Thoracic aorta (tissue), 2 donors: ENCODE measurements at places on chromosomes 7 and 10. TPM values are rescaled to one million over a fixed set of nuclear protein-coding genes. Genes with fewer than 3 reads are reported as not detected.

GRCh38 chr7:52565974-52566373 lies 469.5 kb upstream of the POM121L12 start:
- no peak for DNase-seq
- H3K4me1 ChIP-seq: no peaks in the 10 kb centered on the region
- no peaks in the 10 kb centered on the region for H3K36me3 ChIP-seq
- H3K27ac ChIP-seq: no peak overlapping the region
- no peaks in the 10 kb centered on the region for H3K27me3 ChIP-seq
- H3K4me3 ChIP-seq: no peak overlapping the region

DNA sequence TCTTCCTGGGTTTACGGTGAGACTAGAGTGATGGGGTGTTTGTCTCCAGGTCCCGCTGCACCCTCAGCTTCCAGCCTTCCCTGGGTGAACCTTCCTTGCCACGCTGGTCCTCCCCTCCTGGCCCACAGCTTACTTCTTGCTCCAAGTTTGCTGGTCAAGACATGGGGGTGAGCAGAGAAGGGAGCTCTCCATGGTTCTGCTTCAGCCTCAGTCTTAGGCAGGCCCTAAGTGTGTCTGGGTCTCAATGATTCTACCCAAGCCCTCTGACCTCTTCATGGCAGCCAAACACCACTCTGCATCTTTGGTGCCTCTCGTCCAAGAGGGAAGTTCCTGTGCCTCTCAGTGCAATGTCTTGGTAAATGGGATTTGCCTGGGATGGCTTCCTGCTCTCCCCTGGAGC lies 356.5 kb upstream of the KLF6 start:
- no peaks in the 10 kb centered on the region for H3K4me1 ChIP-seq
- no peak overlapping the region for H3K27ac ChIP-seq
- no peak for DNase-seq
- H3K27me3 ChIP-seq: no peaks in the 10 kb centered on the region
- H3K36me3 ChIP-seq: no peaks in the 10 kb centered on the region

GRCh38 chr7:100369105-100369504 lies 4.2 kb upstream of the PILRA start:
- H3K27ac ChIP-seq: no peak overlapping the region
- H3K4me3 ChIP-seq: no peak overlapping the region
- DNase-seq: no peak
- H3K4me1 ChIP-seq: no peaks in the 10 kb centered on the region
- H3K36me3 ChIP-seq: peaks cover 7% of the 10 kb centered on the region

DNA sequence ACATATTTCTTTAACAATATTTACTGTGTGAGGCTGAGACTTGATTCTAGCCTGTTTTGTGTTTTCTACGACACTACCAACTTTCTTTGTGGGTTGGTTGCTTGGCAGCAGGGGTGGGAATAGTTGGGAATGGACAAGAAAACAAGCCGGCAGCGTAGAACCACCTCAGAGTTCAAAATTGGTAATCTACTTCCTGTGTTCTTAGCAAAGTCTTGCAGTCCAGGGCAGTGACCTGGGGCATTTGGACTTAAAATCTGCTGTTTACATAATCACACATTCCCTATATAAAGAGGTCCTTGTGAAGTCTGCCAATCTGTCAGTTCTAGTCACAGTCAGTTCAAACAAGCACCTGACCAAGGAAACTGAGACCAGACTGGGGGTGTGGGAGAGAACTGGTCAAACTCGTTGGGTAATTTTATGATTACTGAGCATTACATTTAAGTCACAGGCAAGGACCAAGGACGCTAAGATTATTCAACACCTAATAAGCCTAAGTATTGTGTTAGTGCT lies 167.9 kb downstream of the CPEB3 start:
- H3K4me1 ChIP-seq: peaks cover 58% of the 10 kb centered on the region
- no peaks in the 10 kb centered on the region for H3K36me3 ChIP-seq
- no peak overlapping the region for H3K4me3 ChIP-seq
- H3K27ac ChIP-seq: peak overlapping the region; percentile 72
- DNase-seq: no peak

DNA sequence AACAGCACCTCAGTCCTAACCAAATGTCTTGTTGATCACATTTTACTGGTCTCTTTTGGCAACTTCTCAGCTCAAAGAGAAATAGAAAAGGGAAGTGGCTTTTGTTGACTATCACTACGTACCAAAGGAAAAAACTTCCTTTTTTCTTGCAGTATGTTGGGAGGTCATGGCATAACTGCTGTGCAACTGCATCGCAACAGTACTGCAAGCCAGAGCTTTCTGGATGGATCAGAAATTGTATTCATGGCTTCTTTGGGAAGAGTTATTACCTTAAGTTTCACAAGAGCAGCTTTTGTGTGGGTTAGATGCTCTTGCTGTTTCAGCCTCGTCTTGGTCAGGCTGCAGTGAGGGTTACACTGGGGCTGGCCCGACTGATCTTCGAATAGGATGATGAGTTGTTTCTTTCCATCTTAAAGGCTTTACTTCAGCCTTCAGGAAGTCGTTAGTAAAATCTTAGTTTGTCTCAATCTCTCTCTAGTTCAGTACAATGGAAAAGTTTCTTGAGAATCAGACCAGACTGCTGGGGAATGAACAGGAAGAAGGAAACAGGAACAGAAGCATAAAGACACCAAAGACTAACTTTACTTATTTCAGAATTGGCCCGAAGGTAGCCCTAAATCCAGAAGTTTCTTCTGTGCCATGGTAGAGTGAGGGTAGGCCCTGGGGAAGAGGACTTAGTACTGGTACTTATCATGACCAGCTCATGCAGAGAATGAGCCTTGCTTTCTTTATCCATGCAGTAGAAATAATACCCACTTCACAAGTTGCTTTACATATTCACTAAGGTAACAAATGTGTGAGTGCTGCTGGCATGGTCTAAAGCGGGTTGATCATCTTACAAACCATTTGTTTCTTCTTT lies 153.6 kb downstream of the CELF2 start:
- H3K27ac ChIP-seq: no peak overlapping the region
- peak overlapping the region; percentile 2 for H3K4me3 ChIP-seq
- no peak for DNase-seq
- H3K4me1 ChIP-seq: peaks cover 2% of the 10 kb centered on the region

- H3K27me3 ChIP-seq: no peaks in the 10 kb centered on the region
- no peak overlapping the region for H3K4me3 ChIP-seq
- DNase-seq: no peak
- H3K4me1 ChIP-seq: no peaks in the 10 kb centered on the region
Measured at GRCh38 chr10:80760914-80761371, 223.2 kb downstream of the SH2D4B start.

PLXDC2 gene
- 155 TPM for total RNA-seq

TMEM229A gene
- not detected for total RNA-seq

STEAP4 gene
- total RNA-seq: 286 TPM

CFAP70 gene
- total RNA-seq: 3.4 TPM

SLK gene
- 91.2 TPM for total RNA-seq

DNA sequence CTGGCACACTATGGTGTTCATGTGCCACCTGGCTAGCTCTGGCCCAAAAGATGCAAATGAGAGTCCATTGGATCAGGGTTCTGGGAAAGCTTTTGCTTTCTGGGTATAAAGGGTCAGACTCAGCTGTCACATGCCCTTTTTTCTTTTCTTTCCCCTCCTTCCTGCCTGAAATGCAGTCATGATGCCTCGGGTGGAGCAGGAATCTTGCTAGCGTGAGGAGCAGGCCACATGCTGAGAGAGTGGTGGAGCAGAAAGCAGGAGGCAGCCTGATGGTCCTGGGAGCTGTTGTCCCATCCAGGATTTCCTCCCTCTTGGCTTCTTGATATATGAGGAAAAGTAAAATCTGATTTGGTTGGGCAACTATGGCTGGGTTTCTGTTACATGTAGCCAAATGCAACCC lies 2.7 kb upstream of the LHPP start:
- peaks cover 4% of the 10 kb centered on the region for H3K4me1 ChIP-seq
- H3K27me3 ChIP-seq: no peaks in the 10 kb centered on the region
- no peaks in the 10 kb centered on the region for H3K36me3 ChIP-seq
- H3K4me3 ChIP-seq: no peak overlapping the region
- no peak overlapping the region for H3K27ac ChIP-seq

KNDC1 gene
- total RNA-seq: 0.14 TPM

DNA sequence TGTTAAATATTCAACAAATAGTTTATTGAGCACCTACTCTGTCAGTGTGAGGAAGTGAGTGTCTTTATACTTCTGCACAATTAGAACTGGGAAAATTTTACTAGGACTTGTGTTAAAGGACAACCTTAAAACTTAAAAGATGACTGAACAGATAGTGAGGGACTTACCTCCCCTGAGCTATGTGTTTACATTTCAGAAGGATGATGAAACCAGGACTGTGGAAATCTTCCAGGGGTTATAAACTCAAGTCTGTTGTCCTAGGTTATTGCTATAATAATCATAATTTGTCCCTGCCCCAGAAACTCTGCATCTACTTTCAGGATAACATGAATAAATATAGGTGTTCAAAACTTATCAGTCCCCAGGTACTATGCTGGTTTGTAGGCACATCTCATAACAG lies 261.0 kb upstream of the MKLN1 start:
- H3K4me1 ChIP-seq: peaks cover 37% of the 10 kb centered on the region
- no peak overlapping the region for H3K27ac ChIP-seq
- no peak for DNase-seq
- H3K4me3 ChIP-seq: no peak overlapping the region
- H3K27me3 ChIP-seq: no peaks in the 10 kb centered on the region
- no peaks in the 10 kb centered on the region for H3K36me3 ChIP-seq

- no peak overlapping the region for H3K27ac ChIP-seq
- H3K4me1 ChIP-seq: peaks cover 9% of the 10 kb centered on the region
- H3K4me3 ChIP-seq: peak overlapping the region; percentile 57
Measured at GRCh38 chr7:157432541-157432956, 95.7 kb downstream of the DNAJB6 start.

- H3K27ac ChIP-seq: peak overlapping the region; percentile 99
- H3K4me3 ChIP-seq: peak overlapping the region; percentile 97
- DNase-seq: no peak
Measured at GRCh38 chr10:30438021-30438850, 4.3 kb downstream of the MAP3K8 start.

PSMA2 gene
- total RNA-seq: 30.2 TPM

DNA sequence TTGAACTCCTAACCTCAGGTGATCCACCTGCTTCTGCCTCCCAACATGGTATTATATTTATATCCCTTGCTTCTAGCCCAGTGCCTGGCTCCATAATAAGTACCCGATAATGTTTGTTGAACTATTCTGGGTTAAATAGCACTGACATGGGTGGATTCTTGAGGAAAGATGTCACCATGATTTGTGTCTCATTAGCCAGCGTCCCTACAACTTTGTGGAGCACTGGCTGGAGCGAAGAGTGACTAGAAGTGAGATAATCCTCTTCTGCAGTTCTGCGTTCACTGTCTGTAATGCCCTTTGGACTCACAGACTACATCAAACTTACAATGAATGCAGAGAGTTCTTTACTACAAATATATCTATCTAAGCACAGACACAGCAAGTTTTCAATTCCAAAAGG lies 16.9 kb upstream of the AKR1E2 start:
- no peaks in the 10 kb centered on the region for H3K27me3 ChIP-seq
- H3K27ac ChIP-seq: no peak overlapping the region
- no peak for DNase-seq
- no peaks in the 10 kb centered on the region for H3K4me1 ChIP-seq
- H3K4me3 ChIP-seq: no peak overlapping the region
- H3K36me3 ChIP-seq: no peaks in the 10 kb centered on the region

CDH23 gene
- 10.8 TPM for total RNA-seq

STAMBPL1 gene
- total RNA-seq: 2.2 TPM

DNA sequence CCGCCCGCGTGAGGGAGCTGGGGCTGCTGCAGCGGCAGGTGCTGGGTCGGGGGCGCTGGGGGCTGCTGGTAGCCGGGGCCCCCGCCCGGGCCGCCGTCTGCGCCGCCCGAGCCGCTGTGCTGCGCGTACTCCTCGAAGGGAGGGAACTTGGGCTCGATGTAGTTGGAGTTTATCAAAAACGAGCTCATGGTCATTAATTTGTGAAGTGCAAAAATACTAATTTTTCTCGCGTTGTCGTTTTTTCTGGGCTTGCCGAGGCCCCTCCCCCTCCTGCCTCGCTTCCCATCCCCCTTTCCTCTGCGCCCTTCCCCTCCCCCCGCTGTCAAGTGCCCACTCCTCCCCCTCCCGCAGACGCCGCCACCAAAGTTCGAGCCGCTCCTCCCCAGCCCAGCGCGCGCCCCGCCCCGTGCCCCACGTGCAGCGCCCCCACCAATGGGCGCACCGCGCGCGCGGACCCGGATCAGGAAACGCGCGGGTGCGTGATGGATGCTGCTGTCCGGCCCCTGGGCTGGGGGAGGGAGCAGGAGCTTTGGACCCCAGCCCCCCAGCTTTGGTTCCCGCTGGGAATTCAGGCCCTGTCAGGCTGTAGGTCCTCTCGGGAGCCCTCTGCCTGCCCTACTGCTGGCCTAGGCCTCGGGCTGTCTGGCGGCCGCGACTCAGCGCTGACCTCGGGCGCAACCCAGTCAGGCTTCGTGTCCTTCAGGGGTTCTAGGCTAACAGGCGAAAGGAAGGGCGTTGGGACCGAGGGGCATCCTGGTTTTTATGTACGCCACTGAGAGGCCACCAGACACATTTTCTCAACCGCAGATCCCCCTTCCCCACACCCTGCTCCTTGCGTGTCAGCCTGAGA lies at the start of gene HOXA4:
Gene HOXA4, minus strand, starts transcription at position 218 of the 850 bp plus-strand sequence. Its CDS starts 24 bp downstream, at position 194.
- H3K36me3 ChIP-seq: no peaks in the 10 kb centered on the region
- H3K27ac ChIP-seq: peak within 1 kb of the TSS; percentile 85
- peak; percentile 66 for DNase-seq

STRIP2 gene
- 1.1 TPM for total RNA-seq

DNA sequence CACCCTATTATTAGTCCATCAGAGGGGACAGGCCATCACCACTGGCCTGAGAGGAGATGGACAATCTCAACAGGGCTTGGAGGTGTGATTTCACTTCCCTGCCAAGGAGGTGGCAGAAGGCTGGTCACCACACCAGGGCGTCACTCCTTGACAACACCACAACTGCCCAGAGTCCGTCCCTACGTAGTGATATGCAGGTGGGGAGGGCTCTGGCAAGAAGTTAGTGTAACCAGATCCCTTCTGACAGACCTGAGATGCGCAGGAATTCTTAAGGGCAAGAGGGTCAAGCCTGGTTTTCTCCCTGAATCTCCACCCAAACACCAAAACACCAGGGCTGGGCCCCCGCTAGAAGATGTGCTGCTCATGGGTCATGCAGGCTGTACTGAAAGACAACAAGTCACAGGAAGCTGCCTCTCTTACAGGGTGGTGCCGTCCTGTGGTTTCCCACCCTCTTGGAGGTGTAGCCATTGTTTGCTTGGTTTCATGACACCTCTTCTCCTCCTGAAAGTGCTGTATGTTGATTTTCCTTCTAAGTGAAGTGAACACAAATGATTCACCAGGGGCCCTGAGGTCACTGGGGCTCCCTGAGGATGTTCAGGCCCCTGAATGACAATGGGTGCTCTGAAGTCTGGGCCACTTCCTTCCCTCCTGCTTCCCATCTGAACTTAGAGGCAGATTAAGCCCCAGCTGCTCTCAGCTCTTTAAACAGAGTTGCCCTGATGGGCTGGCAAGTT lies 27.1 kb downstream of the ATXN7L1 start:
- no peaks in the 10 kb centered on the region for H3K27me3 ChIP-seq
- no peaks in the 10 kb centered on the region for H3K4me1 ChIP-seq
- no peak overlapping the region for H3K4me3 ChIP-seq
- no peak overlapping the region for H3K27ac ChIP-seq
- DNase-seq: no peak

NPC1L1 gene
- 2.2 TPM for total RNA-seq
